ENCODE measurements at places on chromosomes 2 and 18.

- peak; percentile 31 for DNase-seq
These were observed 71.6 kb downstream of the ACTR2 start for GRCh38 chr2:65299246-65299645.

GRCh38 chr2:96856776-96857666 lies 795 bp downstream of the ANKRD39 start:
- DNase-seq = no peak

GRCh38 chr2:24269265-24269664 lies 91.1 kb downstream of the ITSN2 start:
- peak; percentile 29 for DNase-seq

DNA sequence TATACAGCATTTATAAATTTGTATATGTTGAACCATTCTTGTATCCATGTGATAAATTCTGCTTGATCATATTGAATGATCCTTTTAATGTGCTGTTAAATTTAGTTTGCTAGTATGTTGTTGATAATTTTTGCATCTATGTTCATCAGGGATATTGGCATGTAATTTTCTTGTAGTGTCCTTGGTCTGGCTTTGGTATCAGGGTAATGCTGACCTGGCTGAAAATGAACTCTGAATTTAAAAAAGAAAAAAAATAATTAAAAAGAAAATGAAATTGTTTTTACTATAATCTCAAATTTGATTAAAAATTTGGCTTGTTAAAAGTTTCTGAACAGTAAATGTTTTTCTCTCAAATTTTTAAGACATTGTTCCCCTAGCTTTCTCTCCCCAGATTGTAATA lies 46.3 kb downstream of the RAD51AP2 start:
- no peak for DNase-seq

DNA sequence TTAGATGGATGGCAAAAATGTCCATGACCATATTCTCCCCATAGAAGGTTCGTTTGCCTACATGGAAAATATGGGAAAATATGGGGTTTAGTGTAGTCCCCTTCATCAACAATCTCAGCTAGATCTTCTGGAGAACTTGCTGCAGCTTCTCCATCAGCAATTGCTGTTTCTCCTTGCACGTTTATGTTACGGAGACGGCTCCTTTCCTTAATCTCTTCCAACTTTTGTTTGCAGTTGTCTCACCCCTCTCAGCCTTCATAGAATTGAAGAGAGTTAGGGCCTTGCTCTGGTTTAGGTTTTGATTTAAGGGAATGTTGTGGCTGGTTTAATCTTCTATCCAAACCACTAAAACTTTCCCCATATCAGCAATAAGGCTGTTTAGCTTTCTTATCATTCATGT lies 28.9 kb downstream of the MYCN start:
- DNase-seq = no peak

DNA sequence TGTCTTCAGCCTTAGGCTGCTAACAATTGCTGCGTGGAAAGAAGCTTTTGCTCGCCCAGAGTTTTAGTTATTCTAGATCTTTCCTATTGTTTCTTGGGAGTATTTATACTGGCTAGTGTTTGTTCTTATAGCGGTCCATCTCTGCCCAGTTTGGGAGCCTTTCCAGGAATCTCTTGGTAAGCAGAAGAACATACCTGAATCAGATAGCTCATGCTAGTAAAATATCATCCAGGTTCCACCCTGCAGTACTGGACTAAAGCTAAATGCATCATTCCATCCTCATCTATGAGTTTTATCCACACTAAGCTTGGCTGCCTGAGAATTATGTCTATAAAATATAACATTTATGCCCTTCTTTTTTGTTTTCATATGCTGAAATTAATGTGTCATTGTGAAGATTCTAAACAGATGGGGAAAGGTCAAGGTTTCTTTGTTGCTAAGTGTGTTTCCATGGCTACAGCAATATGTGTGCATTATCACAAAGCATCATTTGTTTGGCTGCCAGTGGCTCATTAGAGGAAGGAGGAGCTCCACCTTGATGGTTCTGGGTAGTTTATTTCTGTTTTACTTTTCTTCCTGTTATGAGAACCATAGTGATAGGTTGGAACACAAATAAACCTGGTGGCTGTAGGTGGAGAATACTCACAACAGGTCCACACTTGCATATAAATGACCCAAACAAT lies 182.8 kb downstream of the PIK3C3 start:
- no peak for DNase-seq

GRCh38 chr18:62332431-62332830 lies 7.3 kb downstream of the TNFRSF11A start:
- DNase-seq = no peak

DNA sequence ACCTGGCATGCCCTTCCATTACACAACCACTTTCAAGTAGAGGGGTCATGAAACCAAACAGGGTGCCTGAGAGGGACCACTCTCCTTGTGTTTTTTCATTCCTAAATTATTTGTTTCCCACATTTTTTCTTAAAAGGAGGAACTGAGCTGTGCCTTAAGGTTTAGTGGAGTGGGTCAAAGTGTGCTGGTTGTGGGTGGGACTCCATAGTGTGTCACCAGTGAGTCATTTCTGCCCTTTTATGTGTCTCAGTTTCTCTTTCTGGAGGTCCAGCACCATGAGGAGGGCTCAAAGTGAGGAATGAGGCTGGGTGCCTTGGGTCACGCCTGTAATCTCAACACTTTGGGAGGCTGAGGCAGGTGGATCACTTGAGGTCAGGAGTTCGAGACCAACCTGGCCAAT lies 37.8 kb downstream of the COMMD1 start:
- no peak for DNase-seq

GRCh38 chr2:202344178-202344577 lies 31.9 kb upstream of the BMPR2 start:
- DNase-seq = no peak

DNA sequence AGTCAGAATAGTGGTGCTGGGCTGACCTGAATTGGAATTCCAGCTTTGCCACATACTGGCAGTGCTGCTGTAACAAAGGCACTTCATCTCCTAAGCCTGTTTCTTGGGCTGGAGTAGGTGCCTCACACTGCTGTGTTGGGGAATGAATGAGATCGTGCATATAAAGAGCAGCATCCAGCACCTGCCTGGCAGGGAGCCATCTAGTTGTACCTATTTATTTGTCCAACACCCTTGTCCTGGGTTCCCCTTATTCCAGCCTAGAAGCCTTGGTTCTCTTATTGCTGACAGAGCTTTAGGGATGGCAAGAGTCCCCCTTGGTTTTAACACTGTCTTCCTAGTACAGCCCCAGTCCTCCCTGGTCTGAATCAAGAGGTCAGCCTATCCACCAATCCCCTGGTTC lies 275.3 kb upstream of the RAB12 start:
- DNase-seq = no peak

GRCh38 chr2:19642501-19642900 lies 259.3 kb downstream of the TTC32 start:
- DNase-seq = no peak

DNA sequence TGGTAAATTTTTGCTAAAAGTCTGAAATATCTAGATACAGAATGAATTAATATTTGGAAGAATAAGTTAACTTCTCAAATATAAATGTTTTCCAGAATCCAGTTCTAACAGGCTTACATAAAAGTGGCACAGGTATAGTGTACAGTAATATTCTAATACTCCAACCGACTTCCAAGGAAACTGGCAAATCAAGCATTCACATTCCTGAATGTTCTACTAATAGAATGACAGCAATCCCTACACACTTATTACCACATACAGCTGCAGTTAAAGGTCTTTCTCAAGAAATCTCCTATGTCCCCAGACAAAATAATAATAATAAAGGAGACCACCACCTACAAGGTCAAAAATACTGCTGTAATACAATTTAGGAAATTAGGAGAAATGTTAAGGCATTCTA lies 31.9 kb downstream of the TMEM131 start:
- peak; percentile 17 for DNase-seq

GRCh38 chr2:234198976-234199375 lies 148.5 kb downstream of the SPP2 start:
- no peak for DNase-seq

GRCh38 chr18:54358495-54359040 lies 862 bp downstream of the C18orf54 start:
- DNase-seq = no peak

DNA sequence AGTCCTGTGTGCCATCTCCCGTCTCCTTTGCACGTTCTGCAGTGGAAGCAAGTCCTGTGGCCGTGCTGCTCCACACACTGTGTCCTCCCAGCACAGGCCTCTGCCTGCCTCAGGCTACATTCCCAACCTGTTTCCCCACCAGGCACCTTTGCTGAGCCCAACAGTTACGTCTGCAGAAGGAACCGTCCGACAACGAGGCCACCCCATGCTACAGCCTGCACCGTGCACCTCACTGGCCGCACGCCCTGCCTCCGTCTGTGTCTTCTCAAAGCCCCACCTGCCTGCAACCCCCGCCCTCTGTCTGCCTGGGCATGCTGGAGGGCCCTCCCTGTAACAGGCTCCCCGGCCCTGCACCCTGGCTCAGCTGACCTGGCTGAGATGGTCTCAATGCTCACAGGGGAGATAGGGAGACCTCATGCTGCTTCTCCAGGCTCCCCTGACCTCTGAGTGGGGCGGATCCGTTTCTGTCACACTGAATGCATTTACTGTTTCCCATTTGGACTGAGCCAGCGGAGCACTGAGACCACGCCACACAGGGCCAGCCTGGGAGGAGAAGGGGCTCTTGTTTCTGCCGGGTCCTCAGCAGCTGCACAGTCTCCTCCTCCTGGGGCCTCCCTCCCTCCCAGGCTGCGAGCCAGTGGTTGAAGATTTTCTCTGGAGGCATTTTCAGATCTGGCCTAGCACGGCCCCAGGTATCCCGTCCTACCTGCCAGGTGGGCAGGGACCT lies 109.1 kb upstream of the OTOS start:
- DNase-seq = no peak

GRCh38 chr2:121129692-121130091 lies 155.3 kb downstream of the TFCP2L1 start:
- DNase-seq = no peak

GRCh38 chr2:190938771-190939335 lies 58.2 kb downstream of the GLS start:
- no peak for DNase-seq

DNA sequence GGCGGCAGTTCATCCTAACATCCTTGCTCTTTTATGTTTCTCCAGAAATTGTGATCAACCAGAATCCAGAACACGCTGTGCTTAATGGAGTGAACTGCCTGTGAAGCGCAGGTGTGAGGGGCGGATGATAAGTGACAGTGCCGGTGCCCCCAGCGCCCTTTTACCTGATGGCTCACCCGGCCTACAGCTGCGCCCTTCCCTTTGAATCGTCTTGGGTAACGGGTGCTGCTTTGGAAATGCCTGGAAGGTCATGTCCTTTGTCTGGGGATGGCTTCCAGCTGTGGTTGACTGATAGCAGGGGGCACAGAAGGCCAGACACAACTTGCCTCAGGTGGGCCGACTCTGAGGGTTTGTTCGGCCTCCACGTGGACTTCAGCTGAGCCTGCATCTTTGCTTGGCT lies 119.4 kb downstream of the LPIN1 start:
- DNase-seq = no peak

GRCh38 chr2:18046558-18047212 lies 168.2 kb downstream of the KCNS3 start:
- peak; percentile 21 for DNase-seq

DNA sequence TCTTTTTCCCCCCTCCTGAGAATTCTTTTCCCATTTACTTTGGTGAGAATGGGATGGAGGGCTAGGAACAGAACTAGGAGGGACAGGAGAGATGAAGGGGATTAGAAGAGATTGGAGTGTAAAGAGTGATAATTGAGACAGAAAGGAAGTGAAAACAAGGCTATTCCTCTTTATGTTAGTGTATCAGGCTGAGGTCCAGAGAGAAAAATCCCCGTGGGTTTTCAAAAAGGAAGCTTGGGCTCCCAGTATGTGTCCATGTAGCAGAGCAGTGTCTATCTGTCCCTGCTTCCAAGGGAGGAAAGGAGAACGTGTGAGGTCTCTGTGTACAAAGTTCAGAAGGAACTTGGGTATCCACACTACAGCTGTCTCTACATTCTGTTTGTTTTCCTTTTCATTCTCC lies 59.9 kb upstream of the KCNE4 start:
- no peak for DNase-seq

GRCh38 chr18:59273759-59274532 lies 692 bp upstream of the RAX start:
- DNase-seq = no peak

DNA sequence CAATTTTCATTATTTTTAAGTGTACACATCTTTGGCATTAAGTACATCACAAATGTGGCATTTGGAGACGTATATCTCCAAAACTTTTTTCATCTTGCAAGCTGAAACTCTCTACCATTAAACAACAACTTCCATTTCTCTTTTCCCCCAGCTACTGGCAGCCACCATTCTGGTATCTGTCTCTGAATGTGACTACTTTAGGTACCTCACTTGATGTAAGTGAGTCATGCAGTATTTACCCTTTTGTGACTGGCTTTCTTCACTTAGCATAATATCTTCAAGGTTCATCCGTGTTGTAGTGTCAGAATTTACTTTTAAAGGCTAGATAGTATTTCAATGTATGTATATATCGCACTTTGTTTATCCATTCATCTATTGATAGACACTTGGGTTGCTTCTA lies 17.0 kb downstream of the BABAM2 start:
- DNase-seq = no peak

- no peak for DNase-seq
These were observed 208.2 kb downstream of the UBE2E3 start for GRCh38 chr2:181188605-181189004.

DNA sequence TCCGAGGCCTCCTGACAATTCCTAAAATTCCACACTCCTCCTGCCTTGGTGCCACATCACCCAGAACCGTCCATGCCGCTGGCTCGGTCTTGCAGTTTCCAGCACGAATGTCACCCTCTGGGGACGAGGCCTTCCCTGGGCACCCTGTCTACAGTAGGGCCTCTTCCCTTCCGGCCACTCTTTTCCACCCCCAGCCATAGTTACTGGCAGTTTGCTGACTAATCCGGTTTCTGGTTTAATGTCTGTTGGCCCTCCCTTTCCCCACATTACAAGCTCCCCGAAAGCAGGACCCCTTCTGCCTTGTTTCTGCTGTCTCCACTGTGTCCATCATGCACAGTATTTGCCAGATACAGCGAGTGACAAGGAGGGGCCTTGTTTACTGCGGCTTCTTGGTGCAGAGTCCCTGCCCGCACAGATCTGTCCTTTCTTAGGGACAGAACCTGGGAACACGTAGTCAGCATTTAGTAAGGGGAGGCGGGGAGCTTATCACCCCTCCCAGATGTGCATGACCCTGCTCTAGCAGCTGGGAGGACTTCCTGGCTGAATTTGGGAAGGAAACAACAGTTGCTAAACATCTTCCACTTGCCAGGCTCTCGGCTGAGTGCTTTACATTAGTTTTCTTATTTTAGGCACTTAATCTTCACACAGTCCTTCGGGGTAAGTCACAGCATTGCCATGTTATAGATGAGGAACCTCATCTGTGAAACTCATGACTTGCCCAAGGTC lies 23.6 kb upstream of the CATIP start:
- no peak for DNase-seq

DNA sequence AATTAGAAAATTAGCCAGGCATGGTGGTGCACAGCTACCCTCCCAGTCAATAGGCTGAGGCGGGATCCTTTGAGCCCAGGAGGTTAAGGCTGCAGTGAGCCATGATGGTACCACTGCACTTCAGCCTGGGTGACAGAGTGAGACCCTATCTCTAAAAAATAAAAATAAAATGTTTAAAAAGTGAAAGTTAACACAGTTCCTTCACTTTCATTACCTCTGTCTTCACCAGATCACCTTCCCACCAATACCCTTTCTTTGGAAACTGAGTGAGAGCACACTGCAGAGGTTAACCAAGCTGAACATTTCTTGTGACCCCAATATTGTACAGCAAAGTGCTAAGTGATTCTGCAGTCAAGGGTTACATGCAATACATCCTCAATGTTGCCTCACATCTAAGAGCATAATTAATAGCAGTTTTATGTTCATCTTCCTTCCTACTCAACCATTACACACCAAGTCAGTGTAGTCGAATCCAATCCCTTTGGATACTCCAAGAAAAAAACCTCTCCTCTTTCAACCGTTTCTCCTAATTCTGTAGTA lies 1.7 kb downstream of the L3MBTL4 start:
- DNase-seq = no peak

Data from fibroblast of upper back skin (primary cell).